ENCODE measurements at places on chromosomes 1 and 21.

- DNase-seq = no peak
These were observed 164.2 kb downstream of the TTLL7 start for GRCh38 chr1:83834621-83835264.

DNA sequence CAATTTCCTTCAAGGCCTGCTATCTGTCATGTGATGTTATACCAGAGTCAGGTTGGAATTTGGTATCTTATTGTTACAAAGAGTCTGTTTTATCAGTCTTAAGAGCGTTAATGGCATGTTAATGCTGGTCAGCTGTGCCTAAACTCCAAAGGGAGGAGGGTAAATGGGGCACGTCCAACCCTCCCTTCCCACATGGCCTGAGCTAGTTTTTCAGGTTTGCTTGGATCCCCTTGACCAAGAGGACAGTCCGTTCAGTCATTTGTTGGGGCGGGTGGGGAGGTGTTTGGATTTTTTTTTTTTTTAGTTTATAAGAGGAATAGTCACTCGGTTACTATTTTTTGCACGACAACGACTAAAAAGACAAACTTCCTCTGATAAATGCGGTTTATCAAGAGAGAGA is 63.8 kb upstream of the LYST start:
- DNase-seq = no peak

DNA sequence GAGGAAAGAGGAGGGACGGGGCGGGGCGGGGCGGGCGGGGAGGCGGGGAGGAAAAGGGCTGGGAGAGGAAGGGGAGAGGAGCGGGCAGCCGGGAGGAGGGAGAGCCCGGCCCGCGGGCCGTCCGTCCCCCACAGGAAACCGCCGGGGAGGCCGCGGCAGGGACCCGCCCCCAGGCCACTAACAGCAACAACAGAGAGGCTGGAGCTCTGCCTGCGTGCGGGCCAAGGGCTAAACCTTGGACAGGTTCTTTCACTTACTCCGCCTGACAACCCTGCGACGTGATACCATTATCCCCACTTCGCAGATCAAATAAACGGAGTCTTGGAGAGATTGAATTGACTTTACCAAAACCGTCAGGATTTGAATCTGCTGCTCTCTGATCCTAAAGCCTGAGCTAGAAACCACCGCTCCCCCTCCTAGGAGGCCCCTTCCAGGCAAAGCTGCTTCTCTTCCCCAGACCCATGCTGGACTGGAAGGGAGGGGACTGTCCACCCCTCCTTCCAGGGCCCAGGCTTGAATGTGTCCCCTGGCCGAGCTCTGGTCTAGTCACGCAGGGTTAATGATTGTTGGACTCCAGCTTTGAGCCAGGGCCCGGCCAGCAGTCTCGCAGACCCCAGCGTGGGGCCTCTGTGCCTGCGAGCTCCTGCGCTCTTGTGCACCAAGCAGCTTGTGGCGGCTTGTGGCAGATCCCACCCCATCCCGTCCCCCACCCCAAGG is at the start of gene EVA1B:
Gene EVA1B, minus strand, starts transcription at position 10 of the 717 bp plus-strand sequence. CDS start 608 bp downstream, outside the sequence.
- DNase-seq = peak; percentile 85

GRCh38 chr21:43361493-43362296 is 65.2 kb downstream of the SIK1 start:
- DNase-seq = no peak

GRCh38 chr1:101144671-101145448 is 92.0 kb upstream of the S1PR1 start:
- no peak for DNase-seq

DNA sequence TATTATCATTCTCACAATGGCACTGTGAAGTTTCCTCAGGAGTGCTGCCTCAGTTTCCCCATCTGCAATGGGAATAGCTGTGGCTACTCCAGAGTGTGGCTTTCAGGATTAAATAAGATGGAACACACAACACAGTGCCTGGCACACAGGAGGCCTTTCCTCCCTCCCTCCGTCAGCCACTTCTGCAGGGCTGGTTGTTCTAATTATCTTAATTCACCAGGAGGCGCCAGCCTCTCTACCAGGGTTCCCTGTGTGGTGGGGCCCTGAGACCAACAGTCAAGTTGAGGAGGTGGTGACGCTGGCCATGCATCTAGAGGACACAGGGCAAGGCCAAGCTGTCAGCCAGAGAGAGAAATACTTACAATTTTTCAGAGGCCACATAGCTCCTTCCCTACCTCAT is 6.3 kb upstream of the FOXO6 start:
- DNase-seq = no peak

GRCh38 chr1:118999348-119000071 is 11.4 kb upstream of the TBX15 start:
- DNase-seq = no peak

DNA sequence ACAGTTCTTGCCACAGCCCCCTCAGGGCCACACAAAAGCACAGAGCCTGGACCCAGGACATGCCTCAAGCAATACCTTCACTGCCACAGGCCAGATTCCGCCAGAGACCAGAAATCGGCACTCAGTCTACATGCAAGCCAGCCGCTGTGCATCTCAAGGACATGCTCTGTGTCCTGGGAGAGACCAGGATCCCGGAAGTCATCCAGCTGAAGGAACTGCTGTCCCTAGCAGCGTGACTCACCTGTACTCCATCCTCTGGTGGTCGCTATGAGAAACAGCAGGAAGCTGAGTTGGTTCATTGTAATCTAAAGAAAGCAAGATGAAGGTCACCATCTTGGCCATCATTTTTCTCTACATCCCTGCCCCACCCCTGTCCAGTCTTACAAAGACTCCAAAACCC is 401 bp downstream of the ITLN1 start:
- DNase-seq = no peak

DNA sequence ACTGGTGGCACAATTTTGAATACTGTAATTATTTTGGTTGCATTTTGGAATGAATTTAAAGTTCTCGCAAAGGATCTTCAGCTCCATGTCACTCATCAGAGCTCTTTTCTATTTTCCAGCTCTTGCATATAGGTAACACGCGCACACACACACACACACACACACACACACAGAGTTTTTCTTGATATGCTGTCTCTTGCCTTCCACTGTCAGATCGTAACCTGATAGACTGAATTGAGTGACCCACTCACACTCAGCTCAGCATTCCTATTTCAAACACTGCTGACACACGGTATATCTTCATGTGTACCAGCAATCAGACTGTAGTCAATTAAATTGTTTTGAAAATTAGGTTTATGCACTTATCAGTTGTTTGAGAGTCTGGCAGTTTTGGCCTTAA is 214.1 kb downstream of the PBX1 start:
- no peak for DNase-seq

GRCh38 chr21:45354970-45355369 is 50.0 kb upstream of the COL18A1 start:
- DNase-seq = no peak

DNA sequence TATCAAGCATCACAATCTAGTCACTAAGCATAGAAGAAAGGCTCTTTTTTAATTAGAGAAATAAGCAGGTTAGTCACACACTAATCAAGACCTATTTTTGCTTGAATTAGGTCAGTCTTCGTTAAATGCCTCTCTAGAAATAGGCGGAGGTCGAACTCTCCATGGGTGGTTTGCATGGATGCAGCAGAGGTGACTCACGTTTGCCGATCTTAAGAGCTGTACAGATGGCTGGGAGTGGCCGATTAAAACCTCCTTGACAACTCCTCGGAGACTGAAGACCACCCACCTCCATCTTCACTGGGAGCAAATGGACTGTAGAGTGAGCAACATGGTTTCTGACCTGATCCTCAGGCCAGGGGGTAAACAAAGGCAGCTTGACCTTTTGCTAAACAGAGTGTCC is 249.3 kb downstream of the ZNF648 start:
- DNase-seq = no peak

GRCh38 chr1:220970311-220970710 is 91.1 kb downstream of the HLX start:
- no peak for DNase-seq

DNA sequence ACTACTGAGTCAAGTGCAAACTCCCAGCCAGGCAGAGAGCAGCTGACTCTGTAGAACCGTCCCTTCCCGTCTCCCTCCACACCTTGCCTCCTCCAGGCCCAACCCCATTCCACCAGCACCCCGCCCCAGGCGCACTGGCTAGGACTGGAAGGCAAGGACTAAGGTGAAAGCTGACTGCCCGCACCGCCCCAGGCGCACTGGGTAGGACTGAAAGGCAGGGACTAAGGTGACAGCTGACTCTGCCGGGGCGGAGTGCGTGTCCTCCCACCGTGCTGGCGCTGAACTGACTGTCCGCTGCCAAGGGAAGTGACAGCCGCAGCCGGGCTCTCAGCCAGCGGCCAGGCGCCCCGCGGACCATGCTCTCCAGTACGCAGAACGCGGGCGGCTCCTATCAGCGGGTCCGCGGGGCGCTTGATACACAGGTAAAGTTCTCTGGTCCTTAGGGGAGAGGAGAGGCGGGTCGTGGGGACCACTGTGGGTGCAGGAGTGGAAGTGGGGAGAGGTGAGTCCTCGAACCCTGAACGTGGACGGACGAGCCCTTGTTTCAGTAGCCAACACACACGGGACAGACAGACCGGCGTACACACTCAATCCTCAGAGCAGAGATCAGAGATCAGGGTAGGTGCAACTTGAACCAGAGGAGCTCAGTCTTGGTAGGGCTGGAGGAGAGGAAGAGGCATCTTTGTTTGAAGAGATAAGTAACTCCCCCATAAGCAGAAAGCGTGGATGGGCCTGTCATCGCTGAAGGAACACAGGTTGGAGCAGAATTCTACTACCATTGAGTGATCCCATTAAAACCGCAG is 58.0 kb downstream of the RBM11 start:
- no peak for DNase-seq

GRCh38 chr1:220575718-220576497 is 48.0 kb downstream of the MARK1 start:
- DNase-seq = no peak

GRCh38 chr1:41325801-41326200 is 35.4 kb upstream of the FOXO6 start:
- DNase-seq = no peak

DNA sequence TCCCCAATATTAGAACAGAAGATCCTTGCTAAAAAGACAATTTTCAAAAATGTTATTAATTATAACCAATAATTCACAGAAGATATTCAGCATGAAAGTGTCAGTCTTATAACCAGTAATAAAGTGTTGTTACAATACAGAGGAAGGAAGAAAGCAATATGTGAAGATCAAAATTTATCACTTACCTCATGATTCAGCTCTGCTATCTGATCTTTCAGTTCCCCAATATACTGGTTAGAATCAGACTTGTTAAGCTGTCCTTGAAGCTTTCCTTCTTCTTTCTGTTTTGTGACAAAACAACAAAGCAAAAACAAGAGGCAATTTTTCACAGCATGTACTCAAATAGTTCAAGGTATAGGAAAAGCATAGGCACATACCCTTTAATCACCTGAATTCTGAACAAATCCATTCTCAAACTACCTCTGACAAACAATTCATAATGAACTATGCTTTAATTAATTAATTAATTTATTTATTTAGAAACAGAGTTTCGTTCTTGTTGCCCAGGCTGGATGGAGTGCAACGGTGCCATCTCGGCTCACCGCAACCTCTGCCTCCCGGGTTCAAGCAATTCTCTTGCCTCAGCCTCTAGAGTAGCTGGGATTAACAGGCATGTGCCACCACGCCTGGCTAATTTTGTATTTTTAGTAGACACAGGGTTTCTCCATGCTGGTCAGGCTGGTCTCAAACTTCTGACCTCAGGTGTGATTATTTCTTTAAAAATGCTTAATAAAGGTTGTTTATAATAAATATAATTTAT is 76.9 kb upstream of the GFI1 start:
- DNase-seq = no peak

DNA sequence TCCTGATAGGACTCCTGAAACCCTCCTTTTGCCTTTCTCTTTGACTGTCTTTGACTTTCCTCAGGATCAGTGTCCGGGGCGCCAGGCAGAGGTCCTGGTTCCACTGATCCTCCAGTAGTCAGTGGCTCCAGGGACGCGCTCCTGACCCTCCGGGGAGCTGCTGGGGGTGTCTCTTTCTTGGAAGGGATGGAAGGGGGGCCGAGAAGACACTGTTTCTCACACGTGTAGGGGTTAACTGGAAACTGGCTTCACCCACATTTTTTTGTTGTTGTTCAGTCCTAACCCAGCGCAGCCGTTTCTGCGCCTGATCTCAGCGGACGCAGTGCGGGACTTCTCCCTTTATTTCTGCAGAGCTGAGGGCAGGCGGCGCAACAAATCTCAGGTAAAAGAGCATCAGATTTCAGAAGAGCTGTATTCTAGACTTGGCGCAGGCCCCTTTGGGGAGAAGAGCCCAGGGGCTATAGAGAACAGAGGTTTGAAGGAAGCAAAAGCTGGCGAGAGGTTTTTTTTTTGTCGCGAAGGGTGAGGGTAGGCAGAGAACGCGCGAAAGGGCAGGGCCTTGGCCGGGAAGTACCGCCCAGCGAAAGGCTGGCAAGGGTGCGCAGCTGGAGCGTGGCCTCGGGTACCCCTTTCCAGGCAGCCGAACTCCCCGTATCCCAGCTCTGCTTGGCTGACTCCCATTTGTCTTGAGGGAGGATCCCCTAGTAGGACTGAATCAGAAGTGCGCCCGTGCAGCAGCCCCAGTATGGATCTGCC is 4.3 kb upstream of the LHX9 start:
- DNase-seq = no peak

- DNase-seq = no peak
These were observed 7.0 kb downstream of the MAP3K6 start for GRCh38 chr1:27359822-27360158.

- DNase-seq = no peak
These were observed 113.5 kb downstream of the GDAP2 start for GRCh38 chr1:117815926-117816325.

GRCh38 chr21:38039841-38040240 is 123.6 kb upstream of the KCNJ6 start:
- DNase-seq = no peak

DNA sequence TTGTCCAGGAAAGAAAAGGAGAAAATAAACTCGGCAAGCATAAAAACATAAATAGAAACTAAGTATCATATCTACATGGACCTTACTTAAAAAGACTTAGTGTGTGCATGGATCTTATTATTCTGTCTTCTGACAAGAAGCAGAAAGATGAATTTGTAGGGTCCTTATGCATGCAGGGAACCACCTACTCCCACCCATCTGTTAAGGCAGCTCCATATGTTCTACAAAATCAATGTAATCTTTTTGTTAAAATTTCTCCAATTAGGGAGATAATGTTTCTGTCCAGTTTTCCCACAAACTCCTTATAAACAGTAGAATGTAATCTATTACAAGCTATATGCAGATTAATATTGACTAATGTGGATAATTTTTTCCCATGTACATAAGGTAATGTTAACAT is 13.9 kb upstream of the PTPN14 start:
- DNase-seq = no peak

DNA sequence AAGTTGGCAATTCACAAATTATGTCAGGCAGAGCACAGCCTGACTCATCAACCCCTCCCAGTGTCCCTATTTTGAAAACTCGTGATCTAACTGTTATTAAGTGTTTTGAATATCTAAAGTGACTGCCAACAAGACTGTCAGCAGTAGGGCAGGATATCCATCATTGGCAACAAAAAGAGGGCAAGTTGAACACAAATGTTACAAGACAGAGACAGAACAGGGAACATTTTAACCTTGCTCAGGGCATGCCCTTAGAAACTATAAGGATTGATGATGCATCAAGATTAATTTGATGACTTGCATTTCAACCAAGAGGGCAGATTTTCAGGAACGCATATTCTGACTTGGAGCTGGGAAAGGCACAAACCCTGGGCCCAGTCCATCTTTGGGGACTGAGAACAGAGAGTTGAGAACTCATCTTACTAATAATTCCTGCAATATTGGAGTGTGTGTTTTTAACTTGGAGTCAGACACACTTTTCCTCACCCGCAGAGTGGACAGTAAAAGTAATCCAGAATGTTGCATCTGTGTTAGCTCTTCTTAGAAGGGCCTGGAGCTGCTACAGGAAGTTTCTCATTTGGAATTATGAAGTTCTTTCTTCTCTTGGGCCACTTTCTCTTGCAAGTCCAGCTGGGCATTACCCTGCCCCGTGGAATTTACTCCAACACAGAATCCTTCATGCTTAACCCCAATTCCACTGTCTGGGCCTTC is 317.2 kb downstream of the LTN1 start:
- DNase-seq = no peak
